ENCODE measurements at places on chromosomes 6 and 20. TPM values are rescaled to one million over a fixed set of nuclear protein-coding genes. Genes with fewer than 3 reads are reported as not detected.

DNA sequence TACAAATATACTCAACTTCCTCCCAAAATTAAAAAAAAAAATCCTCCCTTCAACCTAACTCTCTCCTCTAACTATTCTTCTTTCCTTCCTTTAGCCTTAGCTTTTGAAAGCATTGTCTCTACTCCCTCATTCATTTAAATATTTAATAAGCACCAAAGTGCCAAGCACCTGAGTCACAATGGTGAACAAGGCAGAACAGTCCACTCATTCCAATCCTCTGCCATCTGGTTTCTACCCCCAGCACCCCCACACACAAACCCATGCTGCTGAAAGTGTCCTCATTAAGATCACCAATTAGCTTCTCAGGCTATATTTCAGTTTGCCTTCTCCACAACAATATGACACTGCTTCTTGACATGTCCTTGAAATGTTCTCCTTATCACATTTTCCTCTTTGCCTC is 76.3 kb downstream of the DTNBP1 start:
- H3K4me3 ChIP-seq: no peak overlapping the region
- H3K36me3 ChIP-seq: no peaks in the 10 kb centered on the region
- H3K27me3 ChIP-seq: no peaks in the 10 kb centered on the region
- no peak overlapping the region for H3K27ac ChIP-seq

DNA sequence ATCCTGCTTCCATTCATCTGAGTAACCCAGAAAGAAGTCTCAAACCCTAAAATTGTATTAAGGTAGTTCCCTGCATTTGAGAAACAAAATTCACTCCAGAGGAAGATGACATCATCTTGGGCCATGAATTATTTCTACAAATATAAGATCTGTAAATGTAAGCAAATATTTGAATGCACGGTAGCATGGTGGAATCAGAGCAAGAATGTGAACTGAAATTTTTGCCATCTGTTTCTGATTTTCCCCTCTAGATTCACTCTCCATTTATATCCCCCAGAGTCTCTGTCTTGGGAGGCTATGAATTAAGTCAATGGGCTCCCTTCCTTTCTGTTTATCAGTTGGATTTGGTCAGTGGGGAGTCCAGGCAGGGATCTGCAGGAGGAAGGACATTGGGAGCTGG is 5.8 kb upstream of the MAP3K5 start:
- H3K27me3 ChIP-seq: no peaks in the 10 kb centered on the region
- peaks cover 8% of the 10 kb centered on the region for H3K4me1 ChIP-seq
- no peak overlapping the region for H3K4me3 ChIP-seq
- no peak overlapping the region for H3K27ac ChIP-seq

DNA sequence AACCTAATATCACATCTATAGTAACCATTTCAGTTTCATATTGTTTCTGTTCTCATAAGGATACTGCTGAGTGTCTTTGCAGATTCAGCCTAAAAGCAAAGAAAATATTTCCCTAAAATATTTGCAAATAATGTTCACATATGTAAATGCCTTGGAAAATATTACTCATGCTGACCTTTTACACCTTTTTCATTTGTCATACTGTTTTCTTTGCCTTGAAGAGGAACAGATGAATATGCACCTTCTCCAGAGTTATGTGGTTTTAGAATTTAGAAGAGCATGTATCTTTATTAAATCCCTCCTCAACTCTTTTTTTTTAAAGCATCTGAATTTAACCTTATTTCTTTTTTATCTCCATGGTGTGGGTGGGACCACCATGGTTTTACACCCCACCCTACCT is 32.5 kb downstream of the NDUFAF5 start:
- no peak overlapping the region for H3K27ac ChIP-seq
- H3K36me3 ChIP-seq: no peaks in the 10 kb centered on the region
- no peak overlapping the region for H3K4me3 ChIP-seq

Gene PDE7B
- total RNA-seq: 0.75 TPM

Gene HUS1B
- total RNA-seq: 0.80 TPM

Gene PNLDC1
- not detected for total RNA-seq

Gene RANBP9
- total RNA-seq: 40.8 TPM
